Brain (organoid and tissue), 16 donors: ENCODE measurements at places on chromosomes 13 and 19.

- no peak for DNase-seq
These were observed 383.1 kb upstream of the GPC6 start for GRCh38 chr13:92843549-92843948.

DNA sequence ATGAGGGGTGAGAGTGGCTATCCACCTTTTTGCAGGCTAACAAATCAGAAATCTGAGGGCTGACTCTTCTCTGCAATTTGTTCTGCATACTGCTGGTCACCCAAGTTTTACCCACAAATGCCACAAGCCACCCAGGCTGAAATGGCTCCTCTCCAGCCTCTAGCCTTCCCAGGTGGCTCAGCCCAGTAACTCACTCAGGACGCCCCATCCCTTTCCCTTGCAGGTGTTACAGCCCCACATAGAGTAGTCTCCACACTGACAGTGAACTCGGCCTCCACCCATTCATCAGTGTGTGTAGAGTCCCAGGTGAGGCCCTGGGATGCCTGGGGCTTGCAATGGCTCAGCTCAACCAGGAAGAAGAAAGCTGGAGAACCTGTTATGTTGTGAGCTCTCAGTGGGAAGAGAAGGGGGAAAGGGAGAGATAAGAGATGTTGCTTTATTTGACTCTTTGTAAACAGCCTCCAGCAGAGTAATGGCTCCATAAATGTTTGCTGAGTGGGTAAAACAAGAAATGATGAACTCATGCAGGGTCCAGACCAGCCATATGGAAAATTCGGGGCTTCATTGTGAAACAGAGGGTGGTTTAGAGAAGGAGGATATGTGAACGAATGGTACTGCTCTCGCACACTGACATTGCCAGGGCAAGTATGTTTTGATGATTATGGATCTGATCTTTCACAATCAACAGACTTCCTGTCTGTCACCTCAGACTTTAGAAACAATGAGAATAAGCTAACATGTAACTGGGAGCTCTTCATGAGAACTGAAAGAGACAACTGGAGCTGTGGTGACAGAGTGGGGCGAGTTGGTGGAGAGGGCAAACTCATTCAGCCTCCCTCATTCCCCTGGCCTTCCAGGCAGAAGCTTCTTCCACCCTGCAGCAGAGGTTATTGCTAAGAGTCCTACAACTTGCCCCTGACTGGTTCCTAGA, 74.2 kb upstream of the RFC3 start:
- DNase-seq: no peak

DNA sequence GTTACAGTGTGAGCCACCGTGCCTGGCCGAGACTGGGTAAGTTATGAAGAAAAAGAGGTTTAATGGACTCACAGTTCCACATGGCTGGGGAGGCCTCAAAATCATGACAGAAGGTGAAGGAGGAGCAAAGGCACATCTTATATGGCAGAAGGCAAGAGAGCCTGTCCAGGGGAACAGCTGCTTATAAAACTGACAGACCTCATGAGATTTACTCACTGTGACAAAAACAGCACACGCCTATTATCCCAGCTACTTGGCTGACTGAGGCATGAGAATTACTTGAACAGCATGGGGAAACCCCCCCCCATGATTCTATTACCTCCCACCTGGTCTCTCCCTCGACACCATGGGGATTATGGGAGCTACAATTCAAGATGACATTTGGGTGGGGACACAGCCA, 23.4 kb upstream of the ZNF561 start:
- no peak for DNase-seq

- DNase-seq: no peak
These were observed 9.3 kb upstream of the RPS15 start for GRCh38 chr19:1428738-1429391.

DNA sequence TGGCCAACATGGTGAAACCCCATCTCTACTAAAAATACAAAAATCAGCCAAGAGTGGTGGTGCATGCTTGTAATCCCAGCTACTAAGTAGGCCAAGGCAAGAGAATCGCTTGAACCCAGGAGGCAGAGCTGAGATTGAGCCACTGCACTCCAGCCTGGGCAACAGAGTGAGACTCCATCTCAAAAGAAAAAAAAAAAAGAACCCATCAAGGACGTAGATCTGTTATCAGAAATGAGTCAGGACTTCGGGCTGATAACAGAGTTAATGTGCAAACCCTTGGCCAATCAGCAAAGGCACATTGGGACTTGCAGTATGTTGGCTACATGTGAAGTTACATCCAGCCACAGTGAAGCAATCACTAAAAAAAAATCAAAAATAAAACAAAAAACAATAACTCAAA, 4.8 kb upstream of the LGALS7B start:
- DNase-seq: no peak

DNA sequence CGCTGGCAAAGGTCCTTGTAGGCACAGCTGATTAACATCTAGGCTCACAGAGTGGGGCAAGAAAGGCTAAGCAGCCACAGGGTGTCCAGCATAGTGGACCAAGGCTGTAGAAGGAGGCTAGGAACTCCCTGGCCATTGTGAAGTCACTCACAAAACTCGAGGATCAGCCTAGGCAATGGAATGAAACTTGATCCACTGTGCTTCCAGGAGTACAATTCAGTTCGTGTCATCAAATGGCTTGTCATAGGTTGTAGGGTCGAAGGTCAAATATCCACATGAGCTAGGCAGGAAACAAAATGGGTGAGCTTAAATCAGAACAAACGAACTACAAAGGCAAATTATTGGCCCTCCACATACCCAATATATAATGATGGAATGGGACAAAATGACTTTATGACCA, 4.4 kb upstream of the FAM187B start:
- no peak for DNase-seq

GRCh38 chr19:47155148-47155547, 24.5 kb downstream of the SAE1 start:
- DNase-seq: no peak

DNA sequence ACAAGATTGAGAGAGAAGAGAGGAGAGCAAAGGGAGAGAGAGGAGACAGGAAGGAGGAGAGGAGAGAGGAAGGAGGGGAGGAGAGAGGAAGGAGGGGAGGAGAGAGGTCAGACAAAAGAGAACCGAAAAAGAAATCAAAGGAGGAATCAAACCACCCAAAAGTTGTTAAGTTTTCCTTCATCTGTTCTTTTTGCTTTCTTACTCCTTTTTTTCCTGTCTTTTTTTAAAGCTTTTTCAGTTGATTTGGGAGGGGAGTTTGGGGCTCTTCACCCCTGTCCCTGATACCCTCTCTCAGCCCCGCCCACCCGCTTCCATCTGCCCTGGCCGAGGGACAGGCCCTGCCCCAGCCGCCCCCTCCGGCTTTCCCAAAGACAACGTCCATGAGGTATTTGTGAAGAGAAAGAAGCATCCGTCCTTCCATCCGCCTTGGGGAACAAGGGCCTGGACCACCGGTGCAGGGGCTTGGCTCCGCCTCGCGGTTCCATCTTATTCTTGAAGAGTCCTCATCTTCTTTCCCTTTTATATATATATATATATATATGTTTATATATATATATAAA, 13.3 kb downstream of the ZNF574 start:
- no peak for DNase-seq

DNA sequence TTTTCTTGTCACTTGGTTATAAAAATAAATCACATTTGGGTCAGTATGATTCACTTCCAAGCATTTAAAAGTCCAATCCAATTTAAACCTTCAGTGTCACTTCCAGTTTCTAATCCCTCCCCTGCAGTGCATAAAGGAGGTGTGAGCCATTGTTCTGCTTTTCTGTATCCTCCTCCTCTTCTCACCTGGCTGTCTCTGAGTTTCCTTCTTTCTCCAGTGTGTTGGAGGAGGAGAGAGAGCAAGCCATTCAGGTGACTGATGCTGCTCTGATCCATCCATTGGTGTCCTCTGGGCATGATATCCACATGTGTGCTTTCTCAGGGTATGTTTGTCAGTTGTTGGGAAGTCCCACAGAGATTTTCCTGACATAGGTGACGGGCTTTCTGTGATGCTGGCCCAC, 1.2 kb downstream of the NUDT15 start:
- DNase-seq: no peak

- no peak for DNase-seq
These were observed 75.3 kb upstream of the SCEL start for GRCh38 chr13:77460195-77460594.

DNA sequence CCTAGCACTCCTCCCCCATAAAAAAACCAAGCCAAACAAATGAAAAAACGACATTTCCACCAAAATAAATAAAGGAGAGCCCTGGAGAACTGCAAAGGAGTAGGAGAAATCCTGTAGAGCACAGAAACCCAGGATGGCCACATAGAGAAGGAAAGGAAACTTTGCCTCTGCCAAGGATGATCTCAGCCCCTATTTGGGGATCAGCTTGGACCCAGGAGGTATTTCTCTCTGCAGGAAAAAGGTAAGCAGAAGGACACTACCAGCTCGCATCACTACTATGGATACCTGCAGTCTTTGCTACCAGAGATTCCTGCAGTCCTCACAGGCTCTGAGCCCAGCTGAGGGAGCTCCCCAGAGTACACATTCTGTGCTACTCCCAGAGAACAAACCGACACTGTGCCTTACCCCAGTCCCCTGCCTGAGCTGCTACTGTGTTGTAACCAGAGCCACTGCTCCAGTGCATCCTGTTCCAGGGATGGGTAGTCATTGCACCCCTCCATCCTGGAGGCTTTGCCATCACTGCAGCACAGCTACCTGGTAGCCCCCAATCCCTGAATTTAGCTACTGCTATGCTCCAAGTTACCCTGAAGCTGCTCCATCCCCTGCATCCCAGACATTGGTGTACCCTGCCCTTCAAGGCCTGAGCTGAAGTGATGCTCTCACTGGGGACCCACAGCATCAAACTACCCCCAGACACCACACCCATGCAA, 41.7 kb downstream of the VWA8 start:
- no peak for DNase-seq

GRCh38 chr19:44005973-44006372, 3.2 kb downstream of the ZNF230 start:
- no peak for DNase-seq

DNA sequence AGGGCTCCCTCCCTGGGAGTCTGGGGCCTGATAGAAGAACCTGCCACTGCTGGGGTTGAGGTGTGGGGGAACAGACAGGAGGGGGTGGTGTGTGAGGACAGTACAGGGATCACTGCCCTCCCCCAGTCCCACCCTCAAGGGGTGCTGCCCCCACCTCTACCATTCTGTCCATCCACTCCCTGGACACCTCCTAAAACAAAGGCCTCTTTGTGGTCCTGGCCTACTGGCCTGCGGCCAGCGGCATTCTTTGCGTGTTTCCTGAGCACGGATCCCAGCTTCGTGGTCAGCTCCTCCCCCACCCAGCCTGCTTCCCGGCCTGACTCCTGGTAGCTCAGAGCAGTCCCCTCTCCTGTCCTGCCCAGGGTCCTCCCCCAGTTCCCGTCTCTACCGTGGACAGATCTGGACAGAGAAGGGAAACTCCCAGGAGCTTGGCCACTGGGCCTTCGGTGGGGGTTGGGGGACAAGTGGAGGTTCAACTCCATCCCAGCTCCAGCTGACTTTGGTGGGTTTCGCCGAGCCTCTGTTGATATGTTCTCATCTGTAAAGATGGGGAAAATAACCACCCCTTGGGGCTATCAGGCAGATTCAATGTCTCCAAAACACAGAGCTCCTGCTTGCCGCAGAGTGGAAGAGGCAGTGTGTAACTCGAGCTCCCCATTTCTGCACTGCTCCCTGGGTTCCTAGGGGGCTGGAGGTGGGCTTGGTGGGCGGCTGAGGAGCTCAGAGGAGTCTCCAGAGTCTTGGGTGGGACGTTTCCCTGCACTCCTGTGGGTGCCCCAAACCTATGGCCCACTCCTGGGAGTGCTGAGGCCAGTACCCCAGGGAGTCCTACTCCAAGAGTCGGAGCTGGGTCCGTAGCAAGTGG, 48.7 kb downstream of the LYL1 start:
- DNase-seq: peak; percentile 73

GRCh38 chr13:20241593-20241992, 9.5 kb upstream of the GJB6 start:
- DNase-seq: no peak

DNA sequence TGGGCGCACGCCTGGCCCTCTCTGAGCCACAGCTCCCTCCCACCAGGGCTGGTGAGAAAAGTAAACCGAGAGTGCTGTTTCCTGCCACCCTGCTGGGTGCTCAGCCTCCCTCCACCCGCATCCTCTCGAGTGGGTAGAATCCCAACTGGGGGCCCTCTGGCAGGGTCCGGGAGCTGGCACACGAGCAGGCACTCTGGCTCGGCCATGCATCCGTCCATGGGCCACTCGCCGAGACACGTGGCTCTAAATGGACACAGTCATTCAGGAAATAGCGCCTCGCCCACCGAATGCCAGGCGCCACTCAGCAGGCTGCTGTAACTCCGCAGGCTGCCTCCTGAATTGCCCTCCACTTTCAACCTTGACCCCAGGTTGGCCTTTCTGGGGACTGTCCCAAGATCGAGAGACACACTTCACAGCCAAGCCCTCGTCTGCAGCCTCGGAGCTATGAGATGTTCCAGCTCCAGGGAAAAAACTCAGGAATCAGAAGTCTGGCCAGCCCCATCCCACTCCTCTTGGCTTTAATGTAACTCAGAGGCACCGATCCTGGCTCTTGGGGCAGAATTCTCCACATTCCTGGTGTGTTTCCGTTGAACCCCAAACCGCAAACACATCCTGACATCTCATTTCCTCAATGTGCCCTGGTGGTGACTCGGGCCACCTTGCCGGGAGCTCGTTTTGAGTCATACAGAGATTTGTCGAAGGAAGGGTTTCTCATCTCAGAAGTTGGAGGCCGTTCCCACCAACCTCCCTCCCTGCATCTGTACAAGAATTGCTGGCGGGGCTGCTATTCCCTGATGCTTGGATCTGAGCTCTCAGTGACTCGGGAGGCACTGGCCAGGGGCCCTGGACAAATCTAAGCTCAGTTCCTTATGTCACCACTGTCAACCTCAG, 14.1 kb downstream of the KLF2 start:
- DNase-seq: no peak

- no peak for DNase-seq
These were observed 22.1 kb downstream of the AP2A1 start for GRCh38 chr19:49788857-49789256.

- DNase-seq: peak; percentile 53
These were observed 27.2 kb downstream of the CNMD start for GRCh38 chr13:52712385-52712784.

DNA sequence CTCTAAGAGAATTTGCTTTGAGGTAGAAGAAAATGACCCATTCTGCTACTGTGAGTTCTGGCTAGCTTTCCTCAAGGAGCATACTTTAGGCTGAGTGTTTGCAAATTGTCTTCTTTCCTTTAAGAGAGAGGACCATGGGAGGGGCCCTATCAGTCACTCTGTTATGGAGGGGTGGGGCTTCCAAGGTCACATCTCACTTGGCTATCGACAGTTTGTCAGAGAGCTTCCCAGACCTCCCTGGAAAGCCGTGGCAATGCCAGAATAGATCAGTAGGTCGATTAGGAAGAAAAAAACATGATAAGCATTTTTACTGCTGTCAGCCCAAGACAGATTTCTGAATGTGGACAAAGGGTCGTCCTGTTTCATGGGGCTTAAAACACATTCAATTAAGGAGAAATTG, 93.3 kb downstream of the OXGR1 start:
- DNase-seq: peak; percentile 9

DNA sequence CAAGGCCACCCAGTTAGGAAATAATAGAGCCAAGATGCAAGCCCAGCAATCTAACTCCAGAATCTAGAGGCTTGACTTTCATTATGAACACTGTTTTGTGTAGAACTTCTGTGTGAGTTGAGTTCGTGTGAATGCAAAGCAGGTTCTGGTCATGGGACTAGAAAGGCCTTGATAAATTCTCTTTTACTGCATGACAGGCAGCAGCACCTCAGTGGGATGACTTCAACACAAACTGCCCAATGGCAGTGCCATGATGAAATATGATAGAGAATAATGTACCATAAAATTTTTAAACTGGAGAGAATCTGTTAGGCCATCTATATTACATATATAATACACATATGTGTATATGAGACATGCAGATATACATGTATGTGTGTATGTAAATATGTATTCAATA, 214.5 kb downstream of the KLF5 start:
- DNase-seq: no peak
